ENCODE measurements at places on chromosomes 1 and 21. TPM values are rescaled to one million over a fixed set of nuclear protein-coding genes. Genes with fewer than 3 reads are reported as not detected.

The MAN1C1 gene
- total RNA-seq: 0.65 TPM

The MYBPH gene
- total RNA-seq: not detected

The TMPRSS15 gene
- not detected for total RNA-seq

The GUCA2A gene
- total RNA-seq: not detected

The SIK1 gene
- 9.8 TPM for total RNA-seq

The LRRC47 gene
- 40.5 TPM for total RNA-seq

The STIL gene
- total RNA-seq: 5.4 TPM

The LEMD1 gene
- not detected for total RNA-seq

The KCNT2 gene
- total RNA-seq: not detected

All from airway epithelial cell (primary cell).